ENCODE measurements at places on chromosomes 7 and 10. TPM values are rescaled to one million over a fixed set of nuclear protein-coding genes. Genes with fewer than 3 reads are reported as not detected.

DNA sequence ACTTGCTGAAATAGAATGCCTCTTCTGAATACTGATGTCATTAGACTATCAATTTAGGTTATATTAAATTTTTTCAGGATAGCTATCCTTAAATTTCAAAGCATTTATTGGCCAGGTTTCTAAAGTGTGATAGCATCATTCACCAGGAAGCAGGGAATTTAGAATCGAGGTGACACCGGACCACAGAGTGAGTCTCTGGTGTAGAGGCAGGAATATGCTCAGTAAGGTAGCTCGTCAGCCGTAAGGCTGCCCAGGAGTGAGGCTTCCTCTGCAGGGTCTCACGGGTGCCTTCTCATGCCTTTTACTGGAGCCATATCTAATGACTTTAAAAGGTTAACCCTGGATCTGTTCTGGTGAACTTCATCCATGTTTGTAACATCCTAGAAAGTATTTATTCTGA lies 170.8 kb upstream of the KLF14 start:
- DNase-seq = no peak

GRCh38 chr10:103021150-103021899 lies 103.2 kb downstream of the CNNM2 start:
- no peak for DNase-seq

GRCh38 chr7:77661816-77662215 lies 34.4 kb upstream of the RSBN1L start:
- no peak for DNase-seq

GRCh38 chr10:16968416-16969041 lies 151.3 kb upstream of the RSU1 start:
- peak; percentile 43 for DNase-seq

DNA sequence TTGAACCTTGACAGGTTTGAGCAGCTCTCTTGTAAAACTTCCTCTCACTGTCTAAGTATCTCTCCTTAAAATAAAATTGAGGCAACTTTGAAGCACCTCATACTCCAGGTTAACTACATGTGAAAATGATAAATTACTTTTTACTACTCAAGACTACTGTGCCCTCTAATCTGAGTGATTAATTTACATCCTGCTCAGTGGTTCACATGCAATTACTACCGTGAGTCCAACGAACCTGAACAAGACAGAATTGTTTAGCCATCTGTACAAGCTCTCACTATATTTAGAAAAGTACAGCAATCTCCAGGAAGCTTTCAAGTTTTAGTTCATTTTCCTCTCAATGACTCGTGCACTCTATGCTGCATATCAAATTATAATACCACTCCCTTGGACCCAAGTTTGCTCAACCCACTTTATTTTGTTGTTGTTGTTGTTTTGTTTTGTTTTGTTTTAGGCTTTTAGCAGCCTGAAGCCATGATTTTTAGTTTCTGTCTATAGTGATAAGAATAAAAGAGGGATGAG lies 21.2 kb downstream of the PDE1C start:
- DNase-seq = no peak

Gene PAPSS2
- total RNA-seq = 0.26 TPM
